ENCODE measurements at places on chromosomes 4 and X.

- no peak for DNase-seq
These were observed 468 bp downstream of the GLA start for GRCh38 chrX:101407167-101407747.

DNA sequence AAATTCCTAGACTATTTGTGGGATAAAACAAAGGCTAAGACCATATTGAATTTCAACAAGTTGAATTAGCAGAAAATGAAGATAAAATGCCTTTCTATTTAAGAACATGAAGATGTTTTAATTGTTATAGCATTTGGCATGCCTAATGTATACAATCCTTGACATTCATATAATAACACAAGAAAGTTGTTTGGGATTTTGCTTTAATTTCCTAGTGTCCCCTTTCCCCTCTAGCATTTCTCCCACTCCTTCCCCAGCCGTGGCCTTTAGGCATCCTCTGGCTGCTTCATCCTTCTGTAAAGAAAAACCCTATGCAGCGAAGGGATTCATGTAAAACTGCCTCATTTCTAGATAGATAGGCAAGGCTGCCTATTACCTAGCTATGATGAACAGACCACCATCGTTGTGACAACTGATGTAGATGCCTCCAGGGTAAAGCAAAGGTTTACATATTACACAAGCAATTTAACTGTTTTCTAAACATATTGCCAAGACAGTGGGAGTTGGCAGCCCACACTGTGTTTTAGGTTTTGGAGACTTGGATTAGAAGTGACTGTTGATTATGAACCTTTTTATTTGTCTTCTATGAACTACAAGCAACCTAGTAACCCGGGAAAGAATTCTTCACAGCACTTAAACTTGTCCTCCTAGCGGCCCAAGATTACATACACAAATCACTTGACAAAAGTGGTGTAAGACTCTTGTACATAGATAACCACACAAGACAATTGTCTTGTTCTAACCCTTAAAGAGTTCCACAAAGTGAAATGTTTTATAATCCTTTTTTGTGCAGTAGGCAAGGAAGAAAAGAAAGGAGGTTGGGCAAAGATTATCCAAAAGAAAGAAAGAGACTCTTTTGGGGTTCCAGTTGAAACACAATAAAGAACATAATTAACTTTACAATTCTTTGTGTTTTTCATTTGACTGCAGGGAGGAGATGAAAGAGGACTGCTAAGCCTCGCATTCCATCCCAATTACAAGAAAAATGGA, 59.9 kb downstream of the HHIP start:
- DNase-seq: no peak

DNA sequence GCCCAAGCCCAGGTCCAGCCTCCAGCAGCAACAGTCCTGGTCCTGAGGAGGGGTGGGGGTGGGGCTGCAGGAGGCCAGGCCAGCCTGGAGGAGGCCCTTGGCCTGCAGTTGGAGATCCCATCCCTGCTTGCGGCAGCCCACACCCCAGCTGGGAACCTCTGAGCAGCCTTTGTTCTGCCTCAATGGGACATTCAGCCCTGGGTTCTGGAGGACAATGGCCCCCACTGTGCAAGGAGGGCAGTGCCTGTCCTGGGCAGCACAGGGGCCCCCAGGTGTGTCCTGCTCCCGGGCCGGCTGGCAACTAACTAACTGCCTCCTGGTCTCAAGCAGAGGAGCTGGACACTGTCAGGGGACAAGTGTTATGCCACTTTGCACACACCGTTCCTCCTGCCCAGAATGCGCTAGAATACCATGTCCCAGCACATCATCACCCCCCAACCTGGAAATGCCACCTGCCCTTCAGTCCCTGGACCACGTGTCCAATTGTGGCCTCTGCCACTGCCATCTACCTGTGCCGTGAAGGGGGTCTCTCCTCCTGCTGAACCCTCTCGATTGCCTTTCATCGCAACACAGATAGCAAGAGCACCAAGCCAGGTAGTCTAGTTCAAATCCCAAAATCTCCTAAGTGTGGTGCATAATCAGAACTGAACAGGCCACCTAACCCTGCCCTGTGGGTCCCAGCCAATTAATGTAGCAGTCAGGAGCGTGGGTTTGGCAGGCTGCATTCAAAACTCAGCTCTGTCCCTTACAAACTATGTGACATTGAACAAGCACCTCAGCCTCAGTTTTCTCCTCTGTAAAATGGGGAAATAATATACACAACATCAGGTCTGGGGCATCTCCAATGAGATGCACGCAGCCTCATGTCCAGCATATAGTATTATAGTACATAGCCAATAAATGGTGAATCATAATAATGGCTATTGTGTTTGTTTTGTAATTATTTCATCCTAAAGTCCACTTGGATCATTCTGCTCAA, 8.8 kb downstream of the PPP2R2C start:
- no peak for DNase-seq

DNA sequence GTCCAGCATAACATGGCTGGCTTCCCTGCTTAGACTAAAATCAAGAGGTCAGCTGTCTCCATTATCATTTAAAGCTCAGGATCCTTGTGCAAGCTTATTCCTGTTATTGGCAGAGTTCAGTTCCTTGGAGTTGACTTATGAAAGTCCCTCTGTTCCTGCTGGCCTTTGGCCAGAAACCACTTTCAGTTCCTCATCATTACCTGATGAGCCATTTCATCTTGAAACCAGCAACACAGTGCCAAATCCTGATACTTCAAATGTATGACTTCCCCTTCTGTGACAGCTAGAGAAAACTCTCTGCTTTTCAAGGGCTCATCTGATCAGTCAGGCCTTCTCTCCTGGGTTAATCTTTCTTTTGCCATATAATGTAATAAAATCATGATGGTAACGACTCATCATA, 110.6 kb upstream of the FSTL5 start:
- no peak for DNase-seq

DNA sequence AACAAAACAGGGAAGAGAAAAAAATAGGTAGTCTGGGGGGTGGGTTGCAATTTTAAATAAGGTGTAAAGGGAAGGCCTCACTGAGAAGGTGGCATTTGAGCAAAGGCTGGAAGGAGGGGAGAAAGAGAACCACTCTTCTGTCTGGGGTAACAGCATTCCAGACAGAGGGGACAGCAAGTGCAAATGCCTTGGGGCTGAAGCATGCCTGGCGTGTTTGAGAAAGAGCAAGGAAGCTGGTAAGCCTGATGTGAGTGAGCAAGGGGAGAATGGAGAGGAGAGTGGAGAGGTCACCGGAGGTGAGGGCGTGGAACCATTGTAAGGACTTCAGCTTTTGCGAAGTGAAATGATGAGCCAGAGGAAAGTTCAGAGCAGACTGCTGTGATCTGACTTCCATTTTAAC, 19.7 kb upstream of the DOCK11 start:
- no peak for DNase-seq

DNA sequence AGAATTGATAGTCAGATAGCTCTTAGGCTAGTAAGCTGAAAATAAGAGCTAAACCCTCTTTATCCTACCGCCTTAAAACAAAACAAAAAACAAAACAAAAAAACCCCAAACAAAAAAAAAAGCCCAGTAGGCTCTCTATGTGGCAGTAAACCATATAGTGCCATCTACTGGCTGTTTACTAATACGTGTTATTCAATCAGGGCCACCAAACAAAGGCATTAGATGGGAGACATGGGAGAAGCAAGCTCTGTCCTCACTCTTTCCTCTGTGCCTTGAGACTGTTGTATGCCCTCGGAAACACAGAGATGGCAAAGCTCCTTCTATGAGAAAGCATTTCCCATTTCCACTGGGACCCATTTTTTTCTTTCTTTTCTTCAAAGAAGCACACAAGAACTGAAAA, 148.8 kb upstream of the MID1 start:
- no peak for DNase-seq

Measured in memory B cell (primary cell).